ENCODE measurements at places on chromosomes 6 and 20.

- DNase-seq, result no peak
These were observed 1.1 kb downstream of the TBXT start for GRCh38 chr6:166166314-166167257.

DNA sequence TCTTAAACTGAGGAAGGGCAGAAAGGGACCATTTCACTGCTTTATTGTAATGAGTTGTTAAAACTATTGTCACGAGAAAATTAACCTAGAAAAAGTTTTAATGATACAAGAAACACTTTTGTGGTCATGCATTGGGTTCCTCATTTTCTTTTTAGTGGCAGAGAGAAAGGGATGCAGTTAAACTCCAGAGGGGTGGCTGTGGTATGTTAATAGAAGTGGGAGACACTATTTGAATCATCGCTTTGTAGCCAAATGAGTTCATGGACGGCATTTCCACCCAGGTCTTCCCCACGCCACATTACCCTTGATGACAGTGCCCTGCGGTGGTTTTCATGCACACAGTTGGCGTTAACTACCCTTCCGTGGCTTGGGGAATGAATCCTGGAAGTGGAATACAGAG lies 235.6 kb downstream of the PLCB1 start:
- DNase-seq, result no peak

- DNase-seq, result no peak
These were observed 582.9 kb upstream of the CDH4 start for GRCh38 chr20:60669211-60669610.

DNA sequence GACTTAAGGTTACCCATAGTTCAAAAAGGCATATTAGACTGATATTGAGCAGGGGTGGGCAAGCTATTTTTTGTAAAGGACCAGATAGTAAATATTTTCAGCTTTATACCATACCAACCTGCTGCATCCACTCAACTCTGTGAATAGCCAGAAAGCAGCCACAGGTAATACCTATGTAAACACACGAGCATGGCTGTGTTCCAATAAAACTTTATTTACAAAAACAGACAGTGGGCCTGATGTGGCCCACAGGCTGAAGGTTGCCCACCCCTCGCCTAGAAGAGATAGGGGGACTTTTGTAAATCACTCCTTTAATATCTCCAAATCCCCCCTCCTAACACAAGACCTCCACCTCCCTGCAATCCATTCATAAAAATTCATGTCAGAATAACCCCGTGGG lies 64.4 kb downstream of the PSMG4 start:
- no peak for DNase-seq

DNA sequence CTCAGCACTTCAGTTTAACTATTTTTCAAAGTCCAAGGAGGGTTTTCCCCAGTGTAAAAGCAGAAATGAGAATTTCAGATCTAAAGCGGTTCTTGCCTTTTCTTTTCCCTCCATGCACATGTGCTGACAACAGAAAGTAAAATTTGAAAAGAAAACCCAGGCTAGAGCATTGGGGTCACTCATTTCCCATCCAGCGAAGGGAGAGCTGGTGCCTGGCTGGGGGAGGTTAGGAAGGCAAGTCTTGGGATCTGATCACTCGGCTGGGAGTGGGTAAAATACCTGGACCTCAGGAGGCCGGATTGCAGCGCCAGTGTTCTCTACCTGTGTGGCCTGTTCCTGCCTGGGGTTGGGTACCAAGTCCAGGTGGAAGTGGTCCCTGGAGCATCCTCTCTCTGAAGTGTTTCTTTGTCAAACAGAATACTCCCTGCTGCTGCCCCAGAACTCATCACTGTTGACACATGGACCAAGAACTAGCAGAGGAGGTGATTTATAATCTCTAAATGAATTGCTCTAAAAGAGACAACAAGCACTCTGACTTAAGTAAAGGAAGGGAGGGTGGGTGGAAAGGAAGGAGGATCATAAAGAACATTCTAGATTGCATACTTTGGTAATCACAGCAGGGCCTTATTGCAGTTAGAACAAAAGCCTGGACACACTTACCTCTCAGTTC lies 136.0 kb downstream of the MTHFD1L start:
- no peak for DNase-seq

DNA sequence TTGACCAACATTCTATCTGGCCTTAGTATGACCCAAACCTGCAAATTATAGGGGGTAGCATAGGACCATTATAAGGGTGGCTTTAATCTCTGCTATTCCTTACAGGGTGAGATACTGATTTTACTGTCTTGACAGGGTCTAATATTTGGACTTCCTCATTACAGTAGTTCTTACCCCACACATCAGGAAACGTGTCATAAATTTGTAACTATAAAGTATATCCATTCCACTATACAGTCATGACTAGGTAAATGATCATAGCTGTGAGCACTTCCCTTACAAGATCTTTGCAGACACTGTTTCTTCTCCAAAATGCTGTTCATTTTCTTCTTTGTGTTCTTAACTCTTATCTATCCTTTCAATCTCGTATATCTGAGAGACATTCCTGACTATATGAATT lies 518.7 kb upstream of the RNF217 start:
- DNase-seq, result no peak

GRCh38 chr6:74762841-74763240 lies 443.0 kb downstream of the COL12A1 start:
- DNase-seq, result no peak

- DNase-seq, result no peak
These were observed 252.3 kb downstream of the LY86 start for GRCh38 chr6:6840831-6841291.

- DNase-seq, result no peak
These were observed 18.4 kb upstream of the IFNGR1 start for GRCh38 chr6:137237413-137238170.

- no peak for DNase-seq
These were observed 39.3 kb downstream of the LRRC1 start for GRCh38 chr6:53834132-53834531.

DNA sequence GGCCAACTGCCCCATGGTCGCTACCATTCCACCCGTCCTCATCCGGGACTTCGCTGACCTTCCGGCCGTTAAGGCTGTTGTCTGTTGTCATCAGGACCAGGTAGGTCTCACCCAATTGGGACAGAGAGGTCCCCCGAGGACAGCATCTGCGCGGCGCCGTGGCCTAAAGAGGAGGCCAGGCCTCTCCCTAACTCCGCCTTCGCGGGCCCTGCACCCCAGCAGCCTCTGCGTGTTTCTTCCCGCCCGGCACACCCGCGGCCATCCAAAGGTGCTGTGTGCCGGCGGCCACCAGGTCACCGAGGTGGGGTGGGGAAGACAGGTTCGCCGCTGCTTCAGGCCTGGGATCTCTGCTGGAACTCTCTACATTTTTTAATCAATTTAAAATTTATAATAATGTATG lies 9.0 kb downstream of the OR2W1 start:
- no peak for DNase-seq

DNA sequence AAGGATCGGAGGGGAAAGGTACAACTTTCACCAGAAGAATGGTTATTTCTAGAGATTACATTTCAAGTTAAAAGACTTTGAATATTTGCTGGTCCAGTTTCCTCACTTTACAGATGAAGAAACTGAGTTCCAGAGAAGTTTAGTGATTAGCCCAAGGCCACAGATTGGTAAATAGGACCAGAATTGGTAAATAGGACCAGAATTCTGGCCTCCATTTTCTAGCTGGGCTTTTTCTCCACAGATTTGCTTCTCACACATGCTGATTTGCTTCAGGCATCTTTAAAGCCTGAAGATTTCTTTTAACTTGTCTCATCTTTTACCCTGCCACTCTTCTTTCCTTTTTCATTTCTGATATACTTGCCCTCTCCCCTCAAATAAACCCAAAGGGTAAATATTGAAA lies 5.2 kb upstream of the LIN28B start:
- DNase-seq, result no peak

GRCh38 chr6:40788661-40789655 lies 201.8 kb upstream of the LRFN2 start:
- peak; percentile 23 for DNase-seq

DNA sequence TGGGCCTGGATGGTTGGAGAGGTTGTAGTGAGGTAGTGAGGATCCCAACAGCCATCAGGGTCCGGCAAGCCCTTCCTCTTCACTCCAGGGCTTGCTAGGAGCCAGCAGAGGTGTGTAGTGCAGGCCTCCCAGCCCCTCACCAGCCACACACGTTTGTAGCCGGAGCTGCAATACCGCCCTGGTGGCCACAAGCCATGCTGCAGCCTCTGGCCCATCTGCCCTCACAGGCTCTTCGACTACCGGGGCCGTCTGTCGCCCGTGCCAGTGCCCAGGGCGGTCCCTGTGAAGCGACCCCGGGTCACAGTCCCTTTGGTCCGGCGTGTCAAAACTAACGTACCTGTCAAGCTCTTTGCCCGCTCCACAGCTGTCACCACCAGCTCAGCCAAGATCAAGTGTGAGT lies 36.4 kb downstream of the EIF2S2 start:
- no peak for DNase-seq

DNA sequence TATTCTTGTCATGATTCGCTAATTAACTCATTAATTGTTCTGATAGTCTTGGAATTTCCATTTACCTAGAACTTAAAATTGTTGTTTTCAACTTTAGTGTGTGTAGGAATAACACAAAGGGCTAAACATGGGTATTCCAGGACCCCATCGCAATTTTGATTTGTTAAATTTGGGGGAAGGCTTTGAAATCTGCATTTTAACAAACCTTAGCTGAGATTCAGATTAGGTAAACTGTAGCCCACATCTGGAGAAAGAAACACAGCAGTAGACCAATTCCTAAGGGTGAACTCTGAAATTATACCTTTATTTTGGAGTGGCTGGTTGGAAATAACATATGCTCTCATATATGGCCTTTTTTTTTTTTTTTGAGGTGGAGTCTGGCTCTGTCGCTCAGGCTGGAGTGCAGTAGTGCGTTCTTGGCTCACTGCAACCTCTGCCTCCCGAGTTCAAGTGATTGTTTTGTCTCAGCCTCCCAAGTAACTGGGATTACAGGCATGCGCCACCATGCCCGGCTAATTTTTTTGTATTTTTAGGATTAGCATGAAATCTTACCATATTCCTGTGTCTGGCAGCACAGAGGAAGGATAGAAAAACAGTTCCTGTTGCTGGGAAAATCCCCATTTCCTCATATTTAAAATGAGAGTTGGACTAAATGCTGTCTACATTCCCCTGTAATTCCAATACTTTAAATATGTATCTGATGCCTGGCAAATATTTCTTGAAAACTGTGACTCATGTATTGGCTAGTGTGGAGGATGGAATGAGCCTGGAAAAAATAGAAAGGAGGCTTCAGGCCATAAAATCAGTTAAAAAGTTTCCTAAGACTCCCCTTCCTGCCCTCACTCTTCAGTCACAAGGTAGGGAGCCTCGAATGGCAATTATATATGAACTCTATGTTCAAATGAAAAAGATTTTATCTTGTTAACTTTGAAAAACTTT lies 96.7 kb upstream of the FAM184A start:
- no peak for DNase-seq

DNA sequence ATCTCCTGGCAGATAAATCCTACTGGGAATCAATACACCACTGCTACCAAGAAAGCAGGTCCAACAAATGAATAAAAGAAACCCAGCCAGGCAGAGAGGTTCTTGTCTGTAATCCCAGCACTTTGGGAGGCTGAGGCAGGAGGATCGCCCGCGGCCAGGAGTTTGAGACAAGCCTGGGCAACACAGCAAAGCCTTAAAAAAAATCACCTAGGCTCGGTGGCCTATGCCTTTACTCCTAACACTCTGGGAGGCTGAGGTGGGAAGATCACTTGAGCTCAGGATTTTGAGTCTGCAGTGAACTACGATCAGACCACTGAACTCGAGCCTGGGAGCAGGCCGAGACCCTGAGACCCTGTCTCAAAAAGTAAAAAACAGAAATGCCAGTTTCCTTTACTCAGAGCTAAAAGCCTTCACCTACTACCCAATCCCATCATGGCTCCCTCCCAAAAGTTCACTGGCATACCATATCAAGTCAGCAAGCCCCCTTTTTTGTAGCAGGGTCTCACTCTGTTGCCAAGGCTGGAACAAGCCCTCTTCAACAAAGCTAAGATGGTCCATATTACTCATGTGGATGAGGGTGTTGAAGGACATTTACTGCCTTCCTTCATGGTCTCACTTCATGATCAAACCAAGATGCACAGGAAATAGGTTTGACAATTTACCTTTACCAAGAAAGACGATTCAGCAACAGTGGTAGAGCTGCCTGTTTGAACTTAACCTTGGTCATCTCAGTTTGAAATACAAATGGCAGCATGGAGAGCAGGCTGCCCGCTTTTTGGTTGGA lies 5.3 kb downstream of the SNX5 start:
- DNase-seq, result no peak

GRCh38 chr20:25221592-25222460 lies 26.1 kb upstream of the PYGB start:
- no peak for DNase-seq

- no peak for DNase-seq
These were observed 288.5 kb upstream of the STXBP5 start for GRCh38 chr6:146915671-146916127.

- DNase-seq, result no peak
These were observed 29.1 kb upstream of the PHACTR3 start for GRCh38 chr20:59575216-59575615.

DNA sequence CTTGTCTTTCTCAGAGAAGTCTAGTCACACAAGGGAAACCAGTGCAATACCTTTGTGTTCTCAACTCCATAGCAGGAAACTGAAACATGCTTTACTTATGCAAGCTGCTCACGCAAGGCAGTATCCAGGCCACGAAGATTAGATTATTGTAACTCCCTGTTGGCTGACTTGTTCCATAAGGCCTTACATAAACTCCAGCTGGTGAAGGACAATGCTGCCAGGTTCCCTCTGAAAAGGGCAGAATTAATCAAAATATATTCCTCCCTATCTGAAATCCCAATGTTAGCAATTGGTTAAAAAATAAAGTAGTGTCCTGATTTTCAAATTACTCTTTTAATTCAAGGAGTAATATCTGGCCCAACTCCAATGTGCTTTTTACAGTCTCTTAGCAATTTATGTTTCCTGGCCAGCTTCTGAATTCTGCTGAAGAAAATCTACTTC lies 966.6 kb downstream of the HACE1 start:
- DNase-seq, result no peak

- DNase-seq, result no peak
These were observed 61.2 kb downstream of the RSPH3 start for GRCh38 chr6:158938811-158939254.

GRCh38 chr6:119749335-119749734 lies 399.8 kb upstream of the MAN1A1 start:
- no peak for DNase-seq

- no peak for DNase-seq
These were observed 4.7 kb downstream of the JPH2 start for GRCh38 chr20:44182135-44182765.

- DNase-seq, result no peak
These were observed 92.1 kb upstream of the EEF1E1 start for GRCh38 chr6:8194490-8194889.

Data from activated CD4-positive, alpha-beta T cell treated with anti-CD3 and anti-CD28 coated beads for 24 hours (primary cell).